ENCODE measurements at places on chromosomes 5 and 9.
A peak's percentile ranks its signal among the peaks of the same experiment; 100 is the strongest.

GRCh38 chr9:134403682-134404301 lies 77.5 kb downstream of the RXRA start:
- DNase-seq = peak; percentile 72

DNA sequence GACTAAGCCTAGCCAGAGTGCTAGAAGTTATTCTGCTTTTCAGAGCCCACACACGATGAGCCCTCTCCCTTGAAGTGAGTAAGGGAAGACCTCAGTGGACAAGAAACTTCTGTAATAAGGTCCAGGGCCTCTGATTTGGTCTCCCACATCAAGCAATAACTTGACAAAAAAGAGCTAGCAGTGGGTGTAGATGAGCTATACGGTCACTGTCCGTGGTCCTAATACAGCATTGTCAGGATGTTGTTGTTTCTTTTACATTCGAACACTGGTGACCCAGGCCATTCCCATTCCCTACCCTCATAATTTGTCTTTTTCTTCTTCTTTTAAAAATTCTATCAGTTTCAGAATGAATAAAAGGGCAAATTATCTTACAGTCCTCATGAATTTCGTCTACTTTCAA lies 5.2 kb downstream of the PCSK1 start:
- DNase-seq = no peak

DNA sequence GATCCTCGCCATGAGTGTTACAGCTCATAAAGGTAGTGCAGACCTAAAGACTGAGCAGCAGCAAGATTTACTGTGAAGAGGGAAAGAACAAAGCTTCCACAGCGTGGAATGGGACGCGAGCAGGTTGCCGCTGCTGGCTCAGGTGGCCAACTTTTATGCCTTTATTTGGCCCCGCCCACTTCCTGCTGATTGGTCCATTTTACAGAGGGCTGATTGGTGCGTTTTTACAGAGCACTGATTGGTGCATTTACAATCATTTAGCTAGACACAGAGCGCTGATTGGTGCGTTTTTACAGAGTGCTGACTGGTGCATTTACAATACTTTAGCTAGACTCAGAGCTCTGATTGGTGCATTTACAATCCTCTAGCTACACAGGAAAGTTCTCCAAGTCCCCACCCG lies 13.9 kb downstream of the PLK2 start:
- no peak for DNase-seq

DNA sequence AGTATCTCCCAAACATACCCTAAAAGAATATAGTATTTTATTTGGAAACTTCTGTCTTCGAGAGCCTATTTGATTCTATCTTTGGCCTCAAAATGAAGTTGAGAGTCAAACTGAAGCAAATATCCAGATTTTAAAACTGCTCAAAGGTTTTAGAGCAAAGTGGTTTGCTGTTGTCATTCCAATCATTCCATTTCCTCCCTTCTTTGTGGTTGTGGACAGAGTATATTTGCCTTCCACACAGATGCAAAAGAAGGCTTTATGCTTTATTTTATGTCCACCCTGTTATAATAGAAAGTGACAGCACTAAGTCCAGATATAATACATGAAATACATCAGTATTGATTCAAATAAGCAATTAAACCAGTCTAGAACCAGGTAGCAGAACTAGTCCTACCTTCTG lies 12.4 kb downstream of the GZMK start:
- peak; percentile 45 for DNase-seq

GRCh38 chr5:6572825-6573380 lies 59.9 kb downstream of the NSUN2 start:
- no peak for DNase-seq

GRCh38 chr5:159061834-159062474 lies 37.8 kb downstream of the EBF1 start:
- no peak for DNase-seq

DNA sequence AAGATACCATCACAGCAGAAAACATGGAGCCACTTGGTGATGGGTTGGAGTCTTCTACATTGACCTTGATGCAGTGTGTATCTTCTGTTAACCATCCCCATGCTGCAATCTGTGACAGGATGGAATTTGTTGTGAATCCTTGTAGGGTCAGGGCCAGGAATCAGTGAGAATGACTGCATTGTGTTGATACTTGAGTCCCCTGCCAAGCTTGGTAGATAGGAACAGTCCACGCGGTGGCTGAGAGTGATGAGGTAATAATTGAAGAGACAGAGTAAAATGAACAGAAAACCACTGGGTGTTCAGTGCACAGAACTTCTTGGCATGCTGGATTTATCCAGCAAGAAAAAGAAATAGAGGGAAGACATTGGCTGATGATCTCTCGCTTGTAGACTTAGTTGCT lies 217.5 kb downstream of the MAN2A1 start:
- peak; percentile 30 for DNase-seq

GRCh38 chr5:76816110-76816831 lies 2.6 kb upstream of the F2RL1 start:
- DNase-seq = no peak

DNA sequence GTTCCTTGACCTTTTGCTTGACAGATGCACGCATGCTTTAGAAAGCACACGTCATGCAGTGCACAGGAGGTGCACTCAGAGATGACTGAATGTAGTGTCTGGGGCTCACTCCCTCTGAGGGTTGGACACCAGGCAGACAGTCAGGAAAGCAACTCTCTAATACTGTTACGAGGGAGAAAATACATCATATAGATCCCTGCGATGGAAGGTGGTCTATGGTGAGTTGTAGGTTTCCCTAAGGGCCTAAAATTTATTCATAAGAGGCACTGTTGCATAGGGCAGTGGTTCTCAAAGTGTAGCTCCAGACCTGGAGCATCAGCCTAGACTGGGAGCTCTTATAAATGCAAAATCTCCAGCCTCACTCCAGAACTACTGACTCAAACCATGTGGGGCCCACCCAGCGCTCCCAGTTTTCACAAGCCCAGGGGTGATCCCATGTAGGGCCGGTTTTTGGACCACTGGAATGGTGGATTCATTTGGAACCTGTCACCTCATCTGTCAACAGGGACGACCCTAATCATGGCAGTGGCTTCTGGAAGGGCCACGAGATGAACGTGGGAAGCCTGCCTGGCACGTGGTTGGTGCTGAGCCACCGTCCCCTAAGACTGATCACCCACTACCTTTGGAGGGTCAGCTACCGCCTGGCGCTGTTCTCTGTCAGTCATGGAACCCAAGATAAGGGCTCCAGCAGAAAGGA lies 16.8 kb upstream of the PHF19 start:
- DNase-seq = no peak

DNA sequence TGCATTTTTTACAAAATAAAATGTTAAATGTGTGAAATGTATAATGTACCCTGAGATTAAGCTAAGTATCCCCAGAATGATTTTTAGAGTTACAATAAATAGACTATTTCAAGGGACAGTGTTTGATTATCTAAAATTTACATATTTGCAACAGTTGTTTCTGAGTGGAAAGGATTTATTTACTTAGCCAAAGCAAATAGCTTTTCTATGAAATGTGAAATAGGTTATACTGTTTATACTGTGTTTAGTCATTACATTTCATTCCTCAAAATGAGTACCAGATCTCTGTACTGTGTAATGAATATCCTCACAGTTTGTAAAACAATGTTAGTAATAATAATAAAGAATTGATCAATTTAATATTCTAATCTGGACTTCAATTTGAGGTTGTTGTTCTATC lies 1019.0 kb downstream of the NR2F1-AS1 start:
- no peak for DNase-seq

DNA sequence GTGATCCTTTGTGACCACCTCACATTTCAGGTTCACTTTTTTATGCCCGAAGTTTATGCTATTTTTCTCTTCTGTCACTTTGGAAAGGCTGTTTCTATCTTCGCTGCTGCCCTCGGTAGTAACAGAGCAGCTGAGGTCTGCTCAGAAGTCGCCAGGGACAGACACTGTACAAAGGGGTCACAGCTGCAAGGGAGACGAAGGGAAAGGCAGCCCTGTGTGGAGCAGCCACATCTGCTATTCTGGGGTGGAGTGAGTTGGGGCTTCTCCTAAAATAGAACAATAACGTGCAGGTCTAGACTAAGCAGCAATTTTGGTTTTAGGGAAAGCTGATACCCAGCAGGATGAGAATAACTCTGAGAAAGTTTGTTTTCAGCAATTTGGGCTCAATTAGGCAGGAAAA lies 72.5 kb downstream of the ACTL7B start:
- no peak for DNase-seq

- no peak for DNase-seq
These were observed 182.1 kb upstream of the ITGA1 start for GRCh38 chr5:52605317-52606313.

- peak; percentile 63 for DNase-seq
These were observed 39.2 kb downstream of the PRUNE2 start for GRCh38 chr9:76866689-76867088.

DNA sequence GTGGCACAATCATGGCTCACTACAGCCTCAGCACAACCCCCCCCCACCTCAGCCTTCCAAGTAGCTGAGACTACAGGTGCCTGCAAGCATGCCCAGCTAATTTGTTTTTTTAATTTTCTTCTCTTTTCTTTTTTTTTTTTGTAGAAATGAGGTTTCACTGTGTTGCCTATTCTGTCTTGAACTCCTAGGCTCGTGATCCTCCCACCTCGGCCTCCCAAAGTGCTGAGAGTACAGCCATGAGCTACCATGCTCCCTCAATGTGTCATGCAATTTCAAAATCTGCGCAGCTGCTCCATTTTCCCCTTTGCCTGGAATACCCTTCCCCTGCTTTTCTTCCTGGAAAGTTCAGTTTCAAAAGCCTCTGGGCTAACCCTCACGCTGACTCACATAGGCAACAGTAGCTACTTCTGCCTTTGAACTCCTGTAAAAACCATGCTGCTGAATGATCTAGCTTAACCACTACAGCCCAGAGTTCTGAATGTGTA lies 71.0 kb upstream of the IL7R start:
- no peak for DNase-seq

GRCh38 chr5:3004361-3005080 lies 253.0 kb upstream of the IRX2 start:
- DNase-seq = no peak

GRCh38 chr9:110916403-110916802 lies 121.9 kb downstream of the LPAR1 start:
- DNase-seq = no peak

DNA sequence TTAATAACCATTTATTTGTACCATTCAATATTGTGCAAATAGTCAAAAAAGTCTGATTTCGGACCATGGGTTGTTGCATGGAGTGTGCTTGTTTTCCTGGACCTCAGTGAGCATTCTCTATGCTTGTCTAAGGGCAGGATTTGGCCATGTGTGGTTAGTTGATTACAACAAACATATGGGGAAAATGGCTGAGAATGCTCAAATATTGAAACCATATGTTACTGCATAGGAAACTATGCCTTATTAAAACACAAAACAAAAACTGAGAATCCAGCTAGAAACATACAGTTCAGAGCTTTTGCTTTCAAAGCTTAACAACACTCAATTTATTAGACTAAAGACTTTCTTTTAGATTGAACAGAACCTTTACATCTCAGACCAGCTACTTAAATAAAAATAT lies 928.3 kb downstream of the NR2F1-AS1 start:
- DNase-seq = peak; percentile 48

DNA sequence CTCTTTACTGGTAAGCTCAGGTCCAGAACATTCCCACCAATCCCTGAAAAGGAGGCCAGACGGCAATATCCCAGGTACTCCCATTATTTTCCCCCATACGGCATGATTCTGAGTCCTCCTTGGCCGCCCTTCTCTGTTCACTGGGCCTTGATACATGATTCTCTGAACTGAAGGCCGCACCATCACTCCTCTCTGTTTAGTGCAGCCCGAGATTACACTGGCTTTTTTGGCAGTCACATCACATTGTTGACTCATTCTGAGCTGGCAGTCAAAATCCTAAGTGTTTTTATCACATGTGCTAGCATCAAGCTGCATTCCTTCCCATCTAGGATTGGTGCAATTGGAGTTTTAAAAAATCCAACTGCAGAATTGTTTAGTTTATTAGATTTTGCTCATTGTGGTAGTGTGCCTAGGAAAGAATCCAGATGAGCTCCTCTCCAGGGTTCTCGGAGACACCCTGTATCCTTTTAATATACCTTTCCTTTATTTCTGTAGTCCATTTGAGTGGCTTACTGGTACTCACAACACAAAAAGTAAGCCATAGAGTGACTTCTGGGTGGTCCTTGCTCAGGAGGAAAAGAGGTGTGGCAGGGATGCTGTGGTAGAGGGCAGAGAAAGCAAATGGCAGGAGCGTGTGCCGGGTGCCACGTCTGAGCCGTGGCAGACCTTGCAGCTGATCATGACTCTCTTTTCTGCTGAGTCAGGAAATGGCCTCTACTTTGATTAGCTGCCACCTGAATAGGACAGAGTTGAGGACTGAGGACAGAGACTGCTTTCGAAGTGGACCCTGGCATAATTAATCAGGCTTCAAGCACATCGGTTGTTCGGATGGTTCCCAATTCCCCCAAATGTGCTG lies 121.1 kb upstream of the IL12B start:
- DNase-seq = peak; percentile 87

GRCh38 chr9:96014078-96014477 lies 138.6 kb downstream of the ERCC6L2 start:
- DNase-seq = no peak

GRCh38 chr9:125805057-125805456 lies 57.9 kb downstream of the PBX3 start:
- DNase-seq = peak; percentile 69

DNA sequence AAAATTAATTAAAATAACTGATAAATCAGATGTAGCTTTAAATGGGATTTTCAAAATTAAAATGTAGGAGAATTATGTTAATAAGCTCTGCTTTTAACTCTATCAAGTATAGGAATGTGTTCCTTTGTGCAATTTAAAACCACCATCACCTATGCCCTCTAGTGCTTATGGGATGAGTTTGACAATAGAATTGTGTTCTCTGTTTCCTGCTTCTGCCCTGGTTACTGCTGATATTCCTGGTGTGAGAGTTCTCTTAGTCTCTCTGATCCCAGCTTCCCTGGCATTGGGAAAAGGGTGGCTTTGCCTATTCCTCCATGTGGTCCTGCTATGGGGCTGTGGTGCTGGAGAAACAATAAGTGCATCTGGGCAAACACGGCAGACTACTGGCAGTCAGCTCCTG lies 8.1 kb downstream of the LRRTM2 start:
- DNase-seq = no peak

DNA sequence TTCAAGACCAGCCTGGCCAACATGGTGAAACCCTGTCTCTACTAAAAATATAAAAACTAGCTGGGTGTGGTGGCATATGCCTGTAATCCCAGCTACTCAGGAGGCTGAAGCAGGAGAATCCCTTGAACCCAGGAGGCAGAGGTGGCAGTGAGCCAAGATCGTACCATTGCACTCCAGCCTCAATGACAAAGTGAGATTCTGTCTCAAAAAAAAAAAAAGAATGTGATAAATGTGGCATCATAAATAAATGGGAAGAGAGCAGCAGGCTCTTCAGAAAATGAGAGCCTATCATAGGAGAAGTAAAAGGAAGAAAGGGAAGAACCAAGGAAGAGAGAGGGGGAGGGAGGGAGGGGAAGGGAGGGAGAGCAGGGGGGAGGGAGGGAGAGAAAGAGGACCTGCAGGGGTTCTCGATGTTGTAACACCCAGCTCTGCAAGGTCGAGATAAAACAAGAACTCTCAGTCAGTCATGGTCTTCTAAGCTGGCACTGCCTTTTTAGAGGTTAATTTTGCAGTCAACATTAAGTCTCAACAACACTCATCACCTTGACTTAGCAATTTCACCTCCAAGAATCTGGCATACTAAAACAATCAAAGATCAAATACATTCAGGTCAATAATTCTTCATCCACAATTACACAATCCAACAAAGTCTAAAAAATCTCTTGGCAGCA lies 68.7 kb upstream of the SIMC1 start:
- DNase-seq = no peak

All from fibroblast of villous mesenchyme (primary cell).